Activated CD8-positive, alpha-beta T cell treated with anti-CD3 and anti-CD28 coated beads, Interleukin-2, amount 10 ng/mL, durations not matched to agents 7 days and 5 days (primary cell): ENCODE measurements at places on chromosomes 4 and X. TPM values are rescaled to one million over a fixed set of nuclear protein-coding genes. Genes with fewer than 3 reads are reported as not detected.

Gene MMRN1
- total RNA-seq = 0.63 TPM

Gene MTNR1A
- not detected for total RNA-seq

Gene ACE2
- total RNA-seq = not detected

Gene GUCY1A1
- total RNA-seq = 0.21 TPM

Gene ATP1B4
- total RNA-seq = not detected

Gene USO1
- 32.5 TPM for total RNA-seq

Gene MAGEB17
- not detected for total RNA-seq

Gene SLC6A14
- not detected for total RNA-seq
